ENCODE measurements at places on chromosomes 3 and 15.
A peak's percentile ranks its signal among the peaks of the same experiment; 100 is the strongest.

DNA sequence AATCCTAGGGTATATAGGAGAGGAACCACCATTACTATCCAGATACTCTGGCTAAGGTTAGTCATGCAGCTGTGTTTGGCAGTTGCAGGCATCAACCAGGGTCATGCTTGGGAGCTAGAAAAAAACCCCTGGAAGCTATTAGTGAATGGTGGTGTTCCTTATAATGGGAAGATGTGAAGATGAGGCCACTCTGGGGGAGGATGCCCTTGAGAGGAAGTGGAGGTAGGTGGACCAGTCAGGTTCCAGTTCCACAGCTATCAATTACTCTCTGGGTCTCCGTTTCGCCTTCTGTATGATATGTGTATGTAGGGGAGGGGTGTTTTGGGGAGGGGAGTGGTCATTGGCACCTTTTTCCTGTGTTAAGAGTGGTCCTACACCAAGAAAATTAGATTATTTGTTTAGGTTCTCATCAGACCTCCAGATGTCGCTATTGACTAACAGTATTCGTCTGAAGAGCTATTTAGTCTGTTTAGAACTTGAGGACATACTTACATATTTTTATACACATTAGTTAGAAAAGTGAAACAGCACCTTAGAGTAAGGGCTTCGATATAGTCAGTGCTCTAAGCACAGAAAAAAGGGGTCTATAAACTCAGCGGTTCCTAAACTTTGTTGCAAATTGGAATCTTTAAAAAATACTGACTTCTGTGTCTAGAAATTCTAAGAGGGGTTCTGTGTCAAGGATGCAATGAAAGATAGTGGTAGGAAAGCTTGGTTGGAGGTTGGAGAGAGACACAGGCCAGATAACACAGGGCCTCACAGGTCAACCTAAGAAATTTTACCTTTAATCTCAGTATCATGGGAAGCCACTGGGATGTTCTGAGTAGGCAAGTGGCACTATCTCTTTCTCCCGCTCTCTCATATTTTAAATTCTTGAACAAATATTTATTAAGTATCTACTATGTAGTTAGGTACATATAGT is 9.1 kb upstream of the HPS3 start:
- DNase-seq = peak; percentile 78

DNA sequence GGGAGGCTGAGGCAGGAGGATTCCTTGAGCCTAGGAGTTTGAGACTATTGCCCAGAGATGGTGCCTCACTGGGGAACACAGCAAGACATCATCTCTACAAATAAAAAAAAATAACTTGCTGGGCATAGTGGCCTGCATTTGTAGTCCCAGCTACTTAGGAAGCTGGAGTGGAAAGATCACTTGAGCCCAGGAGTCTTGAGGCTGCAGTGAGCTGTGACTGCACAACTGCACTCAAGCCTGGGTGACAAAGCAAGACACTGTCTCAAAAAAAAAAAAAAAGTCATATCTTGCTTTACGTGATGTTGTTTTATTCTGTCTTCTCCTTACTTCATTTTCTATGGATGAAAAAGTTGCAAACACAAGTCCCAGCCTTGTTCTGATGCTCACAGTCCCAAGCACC is 14.1 kb downstream of the GATM start:
- no peak for DNase-seq

DNA sequence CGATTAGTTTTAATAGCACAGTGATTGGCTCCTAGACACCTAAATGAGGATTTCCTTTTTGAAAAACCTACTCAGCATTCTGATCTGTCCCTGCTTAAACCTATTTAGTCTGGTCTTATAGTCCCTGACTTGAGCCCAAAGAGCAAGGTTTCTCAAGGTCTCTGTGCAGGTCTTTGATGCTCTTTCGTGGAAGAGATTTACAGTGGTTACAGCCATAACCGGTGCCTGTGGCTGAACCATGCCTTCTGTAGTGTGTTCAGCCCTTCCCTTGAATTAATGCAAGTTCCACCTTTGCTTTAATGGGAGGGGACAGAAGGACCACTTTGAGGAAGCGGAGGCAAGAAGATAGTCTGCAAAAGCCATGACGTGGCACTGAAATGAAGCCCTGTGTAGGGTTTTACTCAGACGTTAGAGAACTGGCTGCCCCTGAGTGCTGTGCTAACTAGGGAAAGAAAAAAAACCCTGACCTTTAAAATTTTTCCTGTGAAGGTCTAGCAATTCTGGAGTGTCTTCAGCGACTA is 43.0 kb downstream of the ZBTB38 start:
- peak; percentile 17 for DNase-seq

DNA sequence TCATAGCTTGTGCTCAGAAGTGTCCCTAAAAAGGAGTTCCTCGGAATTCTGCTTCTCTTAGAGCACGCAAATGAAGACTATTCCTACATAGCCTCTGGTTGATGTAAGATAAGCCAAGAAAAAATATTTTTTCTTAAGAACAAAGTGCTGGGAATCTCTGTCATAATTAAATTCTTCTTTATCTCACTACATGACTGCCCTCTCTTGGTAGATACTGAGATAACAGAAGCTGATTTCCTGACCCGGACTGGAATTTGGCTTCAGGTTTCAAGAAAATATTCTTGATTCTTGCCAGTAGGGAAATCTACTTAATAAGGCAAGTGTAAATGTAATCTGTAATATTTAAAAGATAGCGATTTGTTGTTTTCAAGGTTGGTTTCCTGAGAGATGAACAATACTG is 31.3 kb upstream of the SETMAR start:
- peak; percentile 57 for DNase-seq

GRCh38 chr3:19107719-19108118 is 40.6 kb upstream of the KCNH8 start:
- DNase-seq = no peak

DNA sequence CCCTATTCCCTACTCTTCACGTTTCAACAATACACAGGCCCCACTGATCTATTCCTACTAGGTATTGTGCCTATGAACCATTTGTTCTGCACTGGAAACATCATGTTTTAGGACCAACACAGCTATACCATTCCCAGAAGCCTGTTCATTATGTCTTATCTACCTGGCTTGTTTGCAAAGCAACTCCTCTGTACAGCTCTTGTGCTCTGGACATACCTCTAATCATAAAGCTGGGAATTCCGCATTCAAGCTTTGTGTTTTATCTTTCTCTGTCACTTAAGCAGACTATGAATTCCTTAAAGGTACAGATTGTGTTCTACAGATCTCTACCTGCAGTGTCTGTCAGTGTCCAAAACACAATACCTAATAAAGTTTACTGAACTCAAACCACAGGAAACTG is 87.5 kb upstream of the CSPG5 start:
- DNase-seq = no peak

GRCh38 chr3:45644791-45645201 is 44.4 kb upstream of the SACM1L start:
- no peak for DNase-seq

DNA sequence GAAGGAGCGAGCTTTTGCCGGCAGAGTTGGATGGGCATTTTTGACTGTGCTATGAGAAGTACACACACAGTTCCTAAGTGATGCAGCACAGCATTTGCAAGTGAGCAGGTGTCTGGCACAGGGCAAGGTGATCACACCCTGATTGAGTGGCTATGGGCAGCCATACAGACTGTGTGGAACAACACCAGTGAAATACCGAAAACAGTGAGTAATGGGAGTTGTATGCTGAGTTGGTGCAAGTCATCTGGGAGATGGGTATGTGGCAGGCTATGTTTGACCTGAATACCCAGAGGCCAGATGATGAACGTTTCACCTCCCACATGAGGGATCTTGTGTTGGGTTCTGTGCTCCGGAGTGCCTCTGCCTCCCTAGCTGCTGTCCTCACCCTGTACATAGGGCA is 53.5 kb upstream of the TIPARP start:
- no peak for DNase-seq

DNA sequence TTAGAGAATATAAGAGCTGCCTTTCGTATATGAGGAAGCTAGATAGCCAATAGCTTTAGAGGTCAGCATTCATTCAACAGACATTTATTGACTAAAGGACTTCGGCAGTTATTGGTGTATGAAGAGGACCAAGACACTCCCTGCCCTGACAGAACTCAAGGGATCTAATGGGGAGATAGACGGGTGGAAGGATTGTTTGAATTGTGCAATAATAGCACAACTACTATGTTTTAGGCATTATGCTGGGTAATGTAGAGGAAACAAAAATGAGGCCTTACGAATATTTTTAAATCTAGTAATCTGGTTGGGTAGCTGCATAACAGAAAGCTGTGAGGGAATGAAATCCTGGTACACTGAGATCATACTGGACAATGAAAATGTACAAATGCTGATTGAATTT is 5.0 kb downstream of the LRCH3 start:
- DNase-seq = no peak

GRCh38 chr3:20401253-20401652 is 215.2 kb upstream of the SGO1 start:
- no peak for DNase-seq

GRCh38 chr3:70728311-70728710 is 415.9 kb upstream of the MDFIC2 start:
- no peak for DNase-seq

- DNase-seq = no peak
Measured at GRCh38 chr3:39262846-39263245, 17.0 kb downstream of the CX3CR1 start.

Measured in hematopoietic multipotent progenitor cell treated with erythropoietin and hydrocortisone succinate and interleukin-3 and kit ligand, for 8 days (in vitro differentiated cells).